Stimulated activated CD4-positive, alpha-beta T cell treated with anti-CD3 and anti-CD28 coated beads, Interleukin-1b, Interleukin-23, amount 100 ng/mL, for 1 hour (primary cell): ENCODE measurements at places on chromosomes 7 and 10.

- DNase-seq = no peak
These were observed 102.0 kb upstream of the STEAP1B start for GRCh38 chr7:22601812-22602565.

- DNase-seq = no peak
These were observed 13.5 kb downstream of the GHITM start for GRCh38 chr10:84152769-84153168.

DNA sequence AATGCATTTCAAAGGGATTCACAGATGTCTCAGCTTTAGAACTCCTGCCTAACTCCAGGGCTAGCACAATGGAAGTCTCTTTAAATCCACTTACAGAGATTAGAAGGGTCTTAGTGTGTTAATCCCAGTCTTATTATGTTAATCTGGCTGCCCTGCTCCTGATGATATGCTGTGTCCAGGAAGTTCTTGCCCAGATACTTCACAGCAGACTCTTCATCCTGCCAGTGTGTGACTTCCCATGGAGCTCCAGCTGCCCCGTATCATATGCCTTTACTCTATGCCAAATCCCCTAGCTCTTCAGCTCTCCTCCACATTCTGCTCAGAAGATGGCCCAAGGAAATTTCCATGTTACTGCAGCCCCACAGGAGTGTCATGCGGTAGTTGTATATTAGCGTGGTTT, 533.8 kb downstream of the GALNT17 start:
- no peak for DNase-seq

- DNase-seq = no peak
These were observed 36.6 kb upstream of the CALD1 start for GRCh38 chr7:134742688-134743350.

GRCh38 chr10:123621916-123622315, 44.2 kb upstream of the GPR26 start:
- DNase-seq = no peak

- no peak for DNase-seq
These were observed at the start of gene LIPN for GRCh38 chr10:88759366-88760101. Gene LIPN, plus strand, starts transcription at chr10:88760020. Its CDS starts 1,386 bp downstream, at chr10:88761406.

GRCh38 chr7:119436882-119437281, 836.1 kb upstream of the KCND2 start:
- DNase-seq = no peak

DNA sequence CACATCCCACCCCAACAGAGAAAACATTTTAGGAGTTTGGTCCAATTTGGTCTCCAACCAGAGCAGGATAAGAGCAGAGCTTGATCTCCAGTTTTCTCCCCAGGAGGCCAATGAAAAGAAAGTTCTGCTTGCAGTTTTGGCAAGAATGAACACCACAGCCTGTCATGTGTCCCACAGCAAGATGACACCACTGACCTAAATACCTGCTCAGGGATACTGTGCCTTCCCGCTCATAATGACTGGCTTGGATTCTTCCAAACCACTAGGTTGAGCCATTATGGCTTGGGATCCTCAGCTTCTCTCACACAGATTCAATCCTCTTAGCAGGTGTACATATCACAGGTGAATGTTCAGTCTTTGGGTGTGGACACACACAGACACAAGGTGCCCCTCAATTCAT, 53.3 kb downstream of the C10orf90 start:
- DNase-seq = no peak

- no peak for DNase-seq
These were observed 95.1 kb downstream of the BMPR1A start for GRCh38 chr10:86851328-86852207.
